CD4-positive, CD25-positive, alpha-beta regulatory T cell (primary cell): ENCODE measurements at places on chromosomes 7 and 10.

DNA sequence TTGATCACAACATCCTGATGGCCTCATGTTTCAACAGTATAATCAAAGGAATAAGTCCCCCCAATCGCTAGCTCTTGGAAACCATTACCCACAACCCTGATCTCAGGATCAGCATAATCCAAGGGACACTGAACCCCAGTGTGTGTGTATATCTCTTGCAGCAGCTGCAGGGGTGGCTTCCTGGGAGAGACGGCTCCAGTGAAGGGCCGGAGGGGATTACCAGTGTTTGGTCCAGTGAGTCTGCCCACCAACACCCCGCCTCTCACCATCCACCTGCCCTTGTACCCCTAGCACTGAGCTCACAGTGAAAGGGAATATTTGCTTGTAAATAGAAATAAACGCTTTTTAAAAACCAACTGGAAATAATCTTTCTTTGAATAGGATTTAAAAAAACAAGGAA is 63.1 kb downstream of the FAM53B start:
- no peak for DNase-seq

- DNase-seq = no peak
Observed at GRCh38 chr7:98647326-98647725, 30.2 kb downstream of the NPTX2 start.

- no peak for DNase-seq
Observed at GRCh38 chr10:113480851-113481502, 71.9 kb upstream of the HABP2 start.

- peak; percentile 9 for DNase-seq
Observed at GRCh38 chr7:18859318-18859717, 258.1 kb downstream of the TWIST1 start.

DNA sequence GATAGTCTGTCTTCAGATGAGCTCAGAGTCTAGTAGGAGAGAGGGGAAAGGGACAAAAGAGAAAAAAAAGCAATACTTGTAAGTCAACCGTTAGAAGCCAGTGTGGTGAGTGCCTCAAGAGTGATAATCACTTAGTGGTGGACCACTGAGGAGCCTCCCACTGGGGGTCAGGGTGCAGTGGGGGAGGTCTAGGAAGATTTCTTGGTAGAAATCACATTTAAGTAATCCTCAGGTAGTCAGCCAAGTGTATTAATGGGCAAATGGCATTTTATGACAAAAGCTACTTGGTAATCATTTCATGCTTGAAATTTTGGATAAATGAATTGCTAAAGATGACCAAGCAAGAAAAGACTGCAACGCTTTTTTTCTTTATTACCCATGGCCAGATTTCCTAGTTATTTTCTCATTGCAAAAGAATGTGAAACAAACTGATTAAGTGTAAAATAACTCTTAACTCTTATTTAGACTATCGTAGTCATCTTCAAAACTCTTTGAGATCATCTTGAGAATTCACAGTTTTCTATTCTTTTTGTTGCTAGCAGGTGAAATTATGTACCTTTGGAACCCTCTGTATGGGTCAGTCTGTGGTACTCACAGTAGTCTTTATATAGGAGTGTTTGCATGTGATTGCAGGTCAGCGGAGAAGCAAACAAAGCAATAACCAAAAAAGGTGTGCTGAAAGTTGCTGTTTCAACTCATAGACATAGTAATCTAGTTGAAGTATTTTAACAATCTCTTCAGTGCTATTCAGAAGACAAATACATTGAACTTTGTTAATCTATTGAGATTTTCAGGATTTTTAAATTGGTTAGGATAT is 63.9 kb downstream of the PPP1R9A start:
- no peak for DNase-seq

DNA sequence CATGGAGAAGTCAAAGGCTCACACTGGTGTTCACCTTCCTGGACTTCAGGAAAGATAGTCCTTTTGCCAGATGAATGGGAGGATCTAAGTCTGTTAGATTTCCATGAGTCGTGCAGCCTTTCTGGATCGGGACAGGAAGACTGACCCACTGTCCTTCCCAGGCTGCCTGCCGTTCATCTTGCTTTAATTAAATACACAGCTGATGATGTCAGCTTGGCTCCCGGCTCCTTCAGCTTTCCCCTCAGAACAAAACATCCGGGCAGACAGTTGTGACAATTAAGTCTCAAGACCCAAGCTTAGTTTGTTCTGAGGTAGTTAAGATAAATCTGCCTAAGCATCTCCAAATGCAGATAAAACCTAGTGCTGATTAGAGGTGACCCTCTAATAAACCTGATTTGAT is 58.6 kb downstream of the AUTS2 start:
- DNase-seq = no peak
